DMS79 (cell line): ENCODE measurements at places on chromosomes 7 and 10.

DNA sequence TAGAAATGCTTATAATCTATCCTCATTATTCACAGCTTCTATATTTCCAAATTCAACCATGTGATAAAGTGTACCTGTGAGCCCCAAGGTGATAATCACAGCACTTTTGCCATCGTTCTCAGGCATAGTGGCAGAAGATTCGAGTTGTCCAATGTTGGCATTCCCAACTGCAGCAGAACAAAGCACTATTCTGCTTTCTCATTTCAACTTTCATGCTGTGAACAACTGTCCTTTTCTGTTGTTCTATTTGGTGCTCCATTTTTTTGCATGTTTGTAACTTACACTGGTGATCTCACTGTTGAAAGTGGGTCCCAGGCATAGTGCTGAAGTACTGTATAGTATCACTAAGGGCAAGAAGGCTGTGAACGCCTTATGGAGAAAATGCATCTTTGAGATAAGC, 438.2 kb downstream of the PAXIP1 start:
- DNase-seq, result no peak

DNA sequence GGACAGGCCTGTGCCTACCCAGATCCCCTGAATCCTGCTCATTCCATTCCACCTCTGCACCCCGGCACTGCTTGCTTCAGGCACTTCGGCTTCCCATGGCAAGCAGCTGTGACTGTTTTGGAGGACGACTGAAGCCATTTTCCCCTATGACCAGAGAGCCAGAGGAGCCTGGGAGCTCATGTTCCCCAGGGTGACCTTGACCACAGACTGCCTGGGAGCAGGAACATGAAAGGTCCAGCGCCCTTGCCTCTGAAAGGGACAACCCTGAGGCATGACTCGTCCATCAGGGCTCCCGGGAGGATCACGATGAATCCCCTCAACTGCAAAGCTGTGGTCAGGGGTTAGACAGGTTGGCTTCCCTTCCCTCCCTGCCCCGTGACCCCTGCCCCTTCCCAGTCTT, 16.7 kb upstream of the HMX3 start:
- no peak for DNase-seq

DNA sequence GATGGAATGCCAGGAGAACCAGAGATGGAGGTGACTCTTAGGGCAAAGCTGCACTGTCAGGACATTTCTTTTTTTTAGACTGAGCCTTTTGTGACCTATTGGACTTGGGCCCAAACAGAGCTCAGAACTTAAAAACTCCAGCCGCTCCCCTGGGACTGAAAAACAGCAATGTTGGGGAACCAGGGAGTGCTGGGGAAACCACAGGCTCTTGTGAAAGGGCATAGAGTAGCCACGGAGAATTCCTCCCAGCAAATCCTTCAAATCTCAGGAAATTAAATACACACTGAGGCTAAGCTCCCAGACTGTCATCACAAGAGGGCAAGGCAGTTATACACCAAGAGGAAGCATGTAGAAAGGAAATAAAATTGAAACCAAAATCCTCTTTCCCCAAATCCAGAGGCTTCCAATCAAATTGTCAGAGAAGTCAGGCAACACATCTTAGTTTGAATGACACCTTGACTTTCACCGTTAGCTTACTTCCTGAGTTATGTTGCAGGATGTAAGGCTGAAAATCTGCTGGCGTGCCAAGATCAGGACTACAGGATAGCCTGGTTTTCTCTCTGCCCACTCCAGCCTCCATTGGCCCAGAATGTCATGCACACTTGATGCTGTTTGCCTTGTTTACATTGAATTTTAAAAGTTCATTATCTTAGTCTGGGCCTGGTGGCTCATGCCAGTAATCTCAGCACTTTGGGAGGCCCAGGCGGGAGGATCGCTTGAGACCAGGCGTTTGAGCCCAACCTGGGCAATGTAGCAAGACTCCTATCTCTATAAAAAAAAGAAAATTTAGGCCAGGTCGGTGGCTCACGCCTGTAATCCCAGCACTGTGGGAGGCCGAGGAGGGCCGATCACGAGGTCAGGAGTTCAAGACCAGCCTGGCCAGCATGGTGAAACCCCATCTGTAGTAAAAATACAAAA, 2.6 kb upstream of the RFC2 start:
- no peak for DNase-seq

DNA sequence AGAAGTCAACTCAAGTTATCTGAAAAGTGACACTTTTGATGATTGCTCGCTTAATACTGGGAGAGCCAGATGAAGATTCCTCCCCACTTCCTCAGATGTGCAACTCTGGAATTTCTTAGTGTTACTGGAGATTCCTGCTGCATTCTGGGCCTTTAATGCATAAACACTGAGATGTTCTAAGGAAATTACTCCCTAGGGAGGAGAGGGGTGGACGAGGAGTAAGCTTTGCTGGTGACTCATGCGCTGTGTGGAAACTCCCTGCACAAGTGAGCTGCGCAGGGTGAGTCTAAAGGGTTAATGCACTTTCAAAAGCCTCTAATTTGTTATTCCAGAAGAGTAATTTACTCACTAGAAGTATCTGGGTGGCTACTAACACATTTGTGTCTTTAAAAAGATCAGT, 46.3 kb downstream of the EGFR start:
- DNase-seq, result no peak
